ENCODE measurements at places on chromosomes 3 and 15.

DNA sequence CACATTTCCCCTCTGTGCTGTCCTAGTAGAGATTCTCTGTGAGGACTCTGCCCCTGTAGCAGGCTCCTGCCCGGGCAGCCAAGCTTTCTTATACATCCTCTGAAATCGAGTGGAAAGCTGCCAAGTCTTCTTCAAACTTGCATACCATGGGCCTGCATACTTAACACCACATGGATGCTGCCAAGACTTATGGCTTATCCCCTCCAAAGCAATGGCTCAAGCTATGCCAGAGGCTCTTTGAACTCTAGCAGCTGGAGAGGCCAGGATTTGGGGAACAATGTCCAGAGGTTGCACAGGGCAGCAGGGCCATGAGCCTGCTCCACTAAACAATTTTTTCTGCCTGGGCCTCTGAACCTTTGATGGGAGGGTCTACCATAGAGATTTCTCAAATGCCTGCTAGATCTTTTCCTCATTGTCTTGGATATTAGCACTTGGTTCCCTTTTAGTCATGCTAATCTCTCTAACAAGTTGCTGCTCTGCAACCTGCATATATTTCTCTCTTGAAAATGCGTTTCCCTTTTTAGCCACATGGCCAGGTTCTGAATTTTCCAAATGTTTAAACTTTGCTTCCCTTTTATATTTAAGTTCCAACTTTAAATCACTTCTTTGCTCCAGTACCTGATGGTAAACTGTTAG is 6.1 kb upstream of the PLSCR4 start:
- peak; percentile 55 for DNase-seq

DNA sequence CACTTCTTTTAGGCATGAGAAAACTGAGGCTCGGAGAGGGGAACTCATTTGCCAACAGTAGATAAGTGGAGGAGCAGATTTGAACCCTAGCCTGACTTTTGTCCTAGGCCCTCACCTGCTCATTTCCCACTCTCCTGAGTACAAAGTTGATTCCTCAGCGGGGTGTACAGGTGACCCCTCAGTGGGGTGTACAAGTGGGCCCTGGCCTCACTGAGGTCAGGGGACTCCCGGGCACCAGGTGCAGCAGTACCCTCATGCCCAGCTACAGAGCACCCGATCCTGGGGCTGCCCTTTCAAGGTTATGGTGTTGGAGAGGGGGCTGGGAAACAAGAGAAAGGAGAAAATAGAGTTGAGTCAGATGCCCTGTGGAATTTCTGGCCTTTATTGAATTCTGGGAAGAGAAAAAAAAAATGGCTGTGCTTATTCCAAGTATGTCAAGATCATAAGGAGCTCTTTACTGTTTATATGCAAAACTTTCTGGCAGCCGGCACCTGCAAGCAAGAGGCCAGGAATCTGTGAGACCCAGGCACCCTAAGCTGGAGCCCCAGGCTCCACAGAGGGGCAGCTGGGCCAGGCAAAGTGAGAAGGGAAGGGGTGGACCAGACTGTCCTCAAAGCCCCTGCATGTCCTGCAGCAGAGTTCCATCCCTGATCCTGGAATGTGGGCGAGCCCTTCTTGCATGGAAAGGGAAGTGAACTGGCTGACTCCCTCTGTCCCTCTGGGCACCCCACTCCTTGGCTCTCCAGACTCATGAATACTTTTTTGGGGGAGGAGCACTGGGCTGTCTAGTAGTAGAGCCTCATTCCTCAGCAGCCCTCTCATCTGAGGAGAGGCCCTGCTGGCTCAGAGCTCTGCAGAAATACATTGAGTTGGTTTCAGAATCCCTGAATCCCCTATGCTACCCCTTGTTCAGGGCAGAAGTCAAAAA is 43.1 kb downstream of the AMOTL2 start:
- peak; percentile 91 for DNase-seq

- DNase-seq = no peak
Measured at GRCh38 chr3:62370112-62370857, 3.1 kb downstream of the FEZF2 start.

DNA sequence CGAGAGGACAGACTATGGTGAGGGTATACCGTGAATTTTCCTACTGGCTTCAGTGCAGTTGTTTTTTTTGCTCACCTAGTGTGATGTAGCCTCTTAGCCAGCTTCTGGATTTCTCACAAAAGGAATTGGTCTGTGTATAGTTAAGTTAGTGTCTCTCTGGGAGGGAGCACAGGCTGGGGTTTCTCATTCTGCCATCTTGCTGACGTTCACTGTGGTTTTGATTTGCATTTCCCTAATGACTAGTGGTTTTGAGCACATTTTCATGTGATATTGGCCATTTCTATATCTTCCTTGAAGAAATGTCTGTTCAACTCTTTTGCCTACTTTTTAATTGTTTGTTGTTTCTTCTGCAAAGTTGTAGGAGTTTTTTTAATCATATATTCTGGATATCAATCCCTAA is 2.2 kb upstream of the CD86 start:
- no peak for DNase-seq

- no peak for DNase-seq
Measured at GRCh38 chr3:46278816-46279672, 36.8 kb downstream of the CCR3 start.

GRCh38 chr15:89112341-89112971 is 24.2 kb downstream of the ABHD2 start:
- DNase-seq = peak; percentile 25

- DNase-seq = no peak
Measured at GRCh38 chr3:190131329-190131728, 10.6 kb upstream of the P3H2 start.

DNA sequence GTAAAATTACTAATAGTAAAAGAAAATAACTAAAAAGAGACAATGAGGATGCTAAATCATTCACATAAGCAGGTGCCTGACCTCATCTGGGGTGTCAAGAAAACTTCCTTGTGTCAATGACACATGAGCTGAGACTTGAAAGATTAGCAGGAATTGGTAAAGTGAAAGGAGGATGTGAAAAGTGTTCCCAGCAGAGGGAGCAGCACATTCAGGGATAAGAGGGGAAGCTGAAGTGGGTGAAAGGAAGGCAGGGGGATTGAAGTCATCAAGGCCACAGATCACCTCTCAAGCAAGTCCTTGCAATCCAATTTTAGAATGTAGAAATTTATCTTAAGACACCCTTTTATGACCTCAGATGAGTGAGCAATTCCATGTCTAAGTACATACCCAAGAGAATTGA is 60.2 kb upstream of the ACP3 start:
- peak; percentile 20 for DNase-seq

GRCh38 chr15:98738689-98739401 is 90.5 kb downstream of the IGF1R start:
- DNase-seq = no peak

- DNase-seq = no peak
Measured at GRCh38 chr15:33526532-33526931, 215.8 kb downstream of the RYR3 start.
